Kidney (tissue), 22 donors: ENCODE measurements at places on chromosomes 3 and 15. TPM values are rescaled to one million over a fixed set of nuclear protein-coding genes. Genes with fewer than 3 reads are reported as not detected.

GRCh38 chr3:157329551-157329950 lies 107.1 kb upstream of the PTX3 start:
- H3K4me1 ChIP-seq = no peaks in the 10 kb centered on the region
- no peak overlapping the region for H3K27ac ChIP-seq
- no peak for DNase-seq
- no peaks in the 10 kb centered on the region for H3K27me3 ChIP-seq

- no peak overlapping the region for H3K27ac ChIP-seq
- H3K27me3 ChIP-seq = no peaks in the 10 kb centered on the region
- no peaks in the 10 kb centered on the region for H3K4me1 ChIP-seq
- no peak overlapping the region for H3K4me3 ChIP-seq
- DNase-seq = peak; percentile 59
Measured at GRCh38 chr3:61358364-61358763, 107.1 kb upstream of the FHIT start.

SI gene
- total RNA-seq = not detected

TWF2 gene
- 59.9 TPM for total RNA-seq

- H3K27me3 ChIP-seq = no peaks in the 10 kb centered on the region
- no peaks in the 10 kb centered on the region for H3K36me3 ChIP-seq
- DNase-seq = no peak
- H3K4me1 ChIP-seq = no peaks in the 10 kb centered on the region
- no peak overlapping the region for H3K27ac ChIP-seq
Measured at GRCh38 chr3:463252-464192, 267.0 kb downstream of the CHL1 start.
